ENCODE measurements at places on chromosomes 12 and 14.

- no peak for DNase-seq
Measured at GRCh38 chr12:84756961-84757360, 155.6 kb downstream of the SLC6A15 start.

DNA sequence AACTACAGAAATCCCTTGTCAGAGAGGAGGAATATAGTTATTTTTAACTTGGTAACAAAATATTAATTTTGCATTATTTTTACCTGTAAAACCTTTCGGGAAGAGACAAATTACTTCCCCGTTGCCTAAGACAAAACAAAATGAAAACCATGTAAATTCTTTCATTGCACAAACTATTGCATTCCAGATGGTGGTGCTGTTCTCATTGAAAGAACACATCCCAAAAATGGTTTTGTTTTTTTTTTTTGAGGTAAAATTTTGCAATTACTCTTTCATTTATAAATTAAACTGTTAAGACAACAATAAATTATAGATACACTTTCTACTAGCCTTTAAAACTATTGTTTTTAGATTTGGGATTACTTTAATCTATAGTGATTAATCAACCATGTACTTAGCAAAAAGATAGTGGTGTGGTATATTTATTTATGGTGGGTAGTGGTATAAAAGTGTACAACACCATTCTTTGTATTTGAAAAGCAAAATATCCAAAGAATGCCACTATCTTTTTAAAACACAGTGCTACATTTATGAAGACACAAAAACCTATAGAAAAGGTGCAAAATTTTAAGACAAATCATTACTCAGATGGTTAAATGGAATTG, 115.5 kb downstream of the SLC38A1 start:
- peak; percentile 21 for DNase-seq

DNA sequence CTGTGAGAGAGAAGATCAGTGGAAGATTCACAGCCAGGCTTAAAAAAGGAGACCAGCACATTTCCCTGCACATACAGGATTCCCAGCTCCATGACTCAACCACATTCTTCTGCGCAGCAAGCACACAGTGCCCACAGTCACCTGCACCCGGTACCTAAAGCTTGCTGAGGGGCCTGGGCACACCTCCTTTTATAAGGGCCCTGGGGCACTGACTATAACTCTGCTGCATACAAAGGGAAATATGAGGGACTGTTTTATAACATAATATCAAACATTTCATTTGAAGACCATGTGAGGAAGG, 322.9 kb downstream of the DAD1 start:
- DNase-seq, result no peak

DNA sequence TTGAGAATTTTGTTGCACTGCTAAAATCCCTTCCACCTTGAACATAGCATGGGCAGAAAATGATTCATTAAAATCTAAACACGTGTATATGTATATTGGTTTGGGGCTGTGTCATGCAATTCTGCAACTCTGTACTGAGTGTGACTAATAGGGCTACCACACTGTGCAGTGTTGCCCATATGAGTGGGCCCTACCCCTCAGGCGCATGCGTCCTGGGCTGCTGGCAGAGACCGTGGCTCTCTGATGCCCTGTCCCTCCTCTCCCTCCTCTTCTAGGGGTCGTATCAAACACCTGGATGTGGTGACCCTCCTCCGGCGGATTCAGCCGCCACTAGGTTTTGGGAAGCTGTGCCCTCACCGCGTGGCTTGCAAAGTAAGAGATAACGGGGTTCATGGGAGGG, 128.4 kb upstream of the FKBP4 start:
- DNase-seq, result no peak

DNA sequence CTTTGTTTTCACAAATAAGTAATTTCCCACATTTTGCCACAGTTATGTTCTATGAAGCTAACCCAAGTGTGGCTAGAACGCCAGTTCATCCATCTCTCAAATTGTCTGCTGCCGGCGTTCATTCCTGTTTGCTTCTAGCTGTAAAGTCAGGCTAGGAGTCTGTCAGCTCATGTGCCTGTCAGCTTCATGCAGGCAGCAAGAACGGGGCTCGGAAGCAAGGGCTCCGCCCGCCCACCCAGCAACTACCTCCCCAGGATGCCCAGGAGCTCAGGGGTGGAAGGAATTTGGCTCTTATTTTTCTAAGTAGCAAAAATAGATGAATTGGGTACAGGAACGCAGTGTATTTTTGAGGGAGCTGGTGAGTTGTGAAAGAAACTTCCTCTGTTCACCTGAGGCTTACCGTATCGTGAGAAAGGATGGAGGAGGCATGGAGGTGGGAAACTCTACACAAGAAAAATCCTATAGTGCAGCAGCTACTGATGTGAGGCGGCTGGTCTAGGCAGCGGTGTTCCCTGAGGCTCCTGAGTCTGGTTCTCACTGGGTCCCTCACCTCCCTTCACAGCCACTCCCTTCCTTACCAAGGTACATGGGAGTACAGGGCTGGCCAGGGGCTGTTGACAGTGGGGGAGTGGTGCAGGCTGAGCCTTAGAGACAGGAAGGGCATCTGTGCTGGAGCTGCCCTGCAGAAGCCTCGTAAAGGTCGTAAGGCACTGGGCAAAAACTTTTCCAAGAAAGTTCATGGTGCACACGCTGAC, 54.5 kb upstream of the AMN start:
- no peak for DNase-seq

GRCh38 chr14:29821242-29821641, 106.4 kb downstream of the PRKD1 start:
- no peak for DNase-seq

DNA sequence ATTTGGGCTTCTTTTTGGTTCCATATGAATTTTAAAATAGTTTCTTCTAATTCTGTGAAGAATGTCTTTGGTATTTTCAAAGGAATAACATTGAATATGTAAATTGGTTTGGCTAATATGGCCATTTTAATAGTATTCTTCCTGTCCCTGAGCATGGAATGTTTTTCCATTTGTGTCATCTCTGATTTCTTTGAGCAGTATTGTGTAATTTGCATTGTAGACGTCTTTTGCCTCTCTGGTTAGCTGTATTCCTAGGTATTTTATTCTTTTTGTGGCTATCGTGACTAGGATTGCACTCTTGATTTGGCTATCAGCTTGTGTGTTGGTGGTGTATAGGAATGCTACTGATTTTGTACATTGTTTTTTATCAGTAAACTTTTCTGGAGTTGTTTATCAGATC, 601.9 kb downstream of the SNAPC1 start:
- DNase-seq, result no peak

DNA sequence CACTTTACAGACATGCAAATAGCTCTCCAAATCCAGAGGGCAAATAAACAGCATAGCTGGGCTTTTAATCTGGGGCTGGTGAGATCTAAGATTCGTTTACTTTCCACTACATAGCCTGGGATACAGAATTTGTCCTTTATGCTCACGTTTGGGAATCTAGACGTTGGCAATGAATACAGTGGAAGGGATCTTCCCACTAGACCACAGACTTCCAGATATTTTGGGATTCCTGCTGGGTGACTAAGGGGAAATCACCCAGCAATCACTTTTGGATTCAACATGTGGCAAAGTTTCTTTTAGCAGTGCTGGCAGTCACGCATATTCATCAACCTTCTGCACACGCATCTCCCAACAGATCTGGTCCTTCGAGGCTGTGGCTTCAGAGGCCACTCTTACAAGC, 23.5 kb downstream of the APPL2 start:
- no peak for DNase-seq

GRCh38 chr14:58823312-58823711, 185.6 kb downstream of the DACT1 start:
- DNase-seq, result no peak

GRCh38 chr12:70049596-70050360, 193.5 kb upstream of the CNOT2 start:
- DNase-seq, result peak; percentile 89

DNA sequence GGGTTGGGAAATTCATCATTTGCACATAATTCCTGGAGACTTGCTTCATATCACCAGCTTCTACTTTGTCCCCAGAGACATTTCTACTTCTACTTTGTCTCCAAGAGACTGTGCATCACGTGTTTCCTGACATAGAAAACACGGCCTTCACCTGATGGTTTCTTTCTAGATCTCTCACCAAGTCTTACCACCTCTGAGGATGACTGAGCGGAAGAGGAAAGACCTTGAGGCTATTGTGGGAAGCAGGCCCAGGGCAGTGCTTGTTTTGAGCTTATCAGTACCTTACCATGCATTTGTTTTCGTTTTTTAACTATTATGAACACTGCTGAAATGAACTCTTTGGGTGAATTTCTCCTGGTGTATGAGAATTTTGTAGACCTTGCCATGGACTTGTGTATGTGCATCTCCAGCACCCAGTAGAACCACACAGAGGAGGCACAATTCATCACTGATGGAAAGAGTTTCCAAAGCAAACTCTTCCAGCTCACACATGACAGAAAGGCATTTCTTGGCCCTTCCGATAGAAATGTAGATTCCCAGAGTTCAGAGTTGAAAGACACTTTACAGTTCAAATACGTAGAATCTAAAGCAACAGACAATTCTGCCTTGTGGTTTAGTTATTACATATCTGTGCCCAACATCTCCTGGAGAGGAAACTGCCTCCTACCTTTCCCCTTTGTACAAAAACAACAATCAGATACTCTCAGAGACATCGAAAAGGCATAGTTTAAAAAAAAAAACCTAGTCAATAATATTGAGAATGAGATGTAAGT, 434.7 kb downstream of the FUT8 start:
- peak; percentile 75 for DNase-seq

DNA sequence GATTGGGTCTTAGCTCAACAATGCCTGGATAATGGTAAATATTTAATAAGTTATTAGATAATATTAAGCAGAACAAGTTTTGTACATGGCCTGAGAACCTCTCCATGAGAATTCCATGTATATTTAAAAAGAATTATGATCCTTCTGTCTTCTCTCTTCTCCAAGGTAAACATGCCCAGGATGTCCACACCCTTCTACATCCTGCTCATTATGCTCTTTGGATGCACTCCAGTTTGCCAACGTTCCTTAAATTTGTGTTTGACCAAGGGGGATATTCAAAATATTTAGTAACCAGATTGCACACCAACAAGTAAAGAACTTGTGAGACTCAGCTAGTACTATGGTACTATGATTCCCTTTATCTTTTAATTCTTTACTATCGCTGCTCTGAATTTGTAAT, 44.8 kb upstream of the ERGIC2 start:
- no peak for DNase-seq

DNA sequence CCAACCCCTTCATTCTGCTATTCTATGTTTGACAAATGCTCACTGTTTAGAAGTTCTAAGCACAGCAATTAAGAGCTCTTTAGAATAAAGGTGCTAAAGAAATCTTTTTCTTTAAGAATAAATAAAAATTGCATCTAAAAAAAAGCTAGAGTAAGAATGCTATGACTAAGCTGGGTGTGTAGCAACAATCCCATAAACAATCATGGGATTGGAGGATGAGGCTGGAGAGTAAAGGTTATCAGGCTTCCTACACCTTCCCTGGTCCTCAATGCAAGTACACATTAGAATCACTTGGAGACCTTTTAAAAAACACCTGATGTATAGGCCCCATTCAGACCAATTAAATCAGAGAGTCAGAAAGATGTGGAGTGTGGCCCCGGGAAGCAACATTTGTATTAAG, 88.3 kb downstream of the CIT start:
- no peak for DNase-seq

GRCh38 chr12:2225696-2226095, 172.9 kb downstream of the CACNA1C start:
- DNase-seq, result no peak

GRCh38 chr12:6360080-6360571, 15.2 kb downstream of the SCNN1A start:
- DNase-seq, result no peak

DNA sequence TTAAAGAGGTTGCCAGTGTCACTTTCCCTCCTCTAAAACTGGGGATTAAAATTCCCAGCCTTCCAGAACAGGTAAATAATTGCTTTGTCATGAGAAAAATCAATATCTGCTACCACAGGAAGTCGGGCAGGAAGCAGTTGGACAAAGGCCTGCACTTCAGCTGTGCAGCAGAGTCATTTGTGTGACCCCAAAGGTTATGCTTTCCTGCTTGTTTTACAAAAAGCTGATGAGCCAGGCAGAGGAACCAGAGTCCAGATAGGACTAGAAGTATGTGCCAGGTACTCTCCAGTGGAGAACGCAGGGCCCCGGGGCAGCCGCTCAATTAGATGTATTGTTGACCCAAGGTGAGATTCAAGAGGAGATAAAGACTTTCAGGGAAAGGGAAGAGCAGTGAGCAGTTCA, 117.1 kb upstream of the FRMD6 start:
- peak; percentile 9 for DNase-seq

DNA sequence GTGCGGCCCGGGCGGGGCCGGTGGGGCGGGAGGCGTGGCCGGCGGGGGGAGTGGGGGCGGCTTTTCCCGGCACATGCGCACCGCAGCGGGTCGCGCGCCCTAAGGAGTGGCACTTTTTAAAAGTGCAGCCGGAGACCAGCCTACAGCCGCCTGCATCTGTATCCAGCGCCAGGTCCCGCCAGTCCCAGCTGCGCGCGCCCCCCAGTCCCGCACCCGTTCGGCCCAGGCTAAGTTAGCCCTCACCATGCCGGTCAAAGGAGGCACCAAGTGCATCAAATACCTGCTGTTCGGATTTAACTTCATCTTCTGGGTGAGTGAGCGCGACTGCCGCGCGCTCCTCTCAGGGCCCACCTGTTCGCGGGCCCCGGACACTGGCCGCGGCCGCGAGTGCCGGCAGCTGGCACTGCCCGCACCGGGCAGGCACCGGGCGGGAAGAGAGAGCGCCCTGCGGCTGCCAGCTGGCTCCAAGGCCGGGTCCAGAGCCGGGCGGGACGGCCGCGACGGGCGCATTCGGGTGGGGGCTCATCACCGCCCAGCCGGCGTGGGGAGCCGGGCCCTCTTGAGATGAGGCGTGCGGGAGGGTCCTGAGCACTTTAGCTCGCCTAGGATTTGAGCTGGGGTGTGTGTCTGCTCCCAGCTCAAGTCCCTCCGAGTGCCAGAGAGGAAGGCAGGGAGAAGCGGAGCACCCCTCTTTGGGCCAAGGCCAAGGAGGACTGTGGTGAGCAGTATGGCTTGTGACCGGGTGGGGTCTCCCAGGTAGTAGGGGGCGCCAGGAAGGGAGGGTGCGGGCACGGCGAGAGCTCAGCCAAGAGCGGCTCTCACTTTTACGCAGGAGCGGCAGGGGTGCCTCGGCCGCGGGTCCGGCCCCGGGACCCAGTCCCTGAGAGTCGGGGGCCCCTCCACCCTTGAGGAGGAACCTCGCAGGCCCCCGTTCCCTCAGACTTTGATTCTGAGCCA, at the start of gene CD9:
Gene CD9 (plus strand): TSS at position 145 of the 957 bp plus-strand sequence. CDS start 100 bp downstream, at position 245.
- DNase-seq, result no peak

- no peak for DNase-seq
Measured at GRCh38 chr14:72512925-72513324, 381.0 kb downstream of the DPF3 start.

GRCh38 chr12:131454418-131455217, 256.3 kb upstream of the SFSWAP start:
- DNase-seq, result peak; percentile 81

Measured in GM12865 (cell line).